ENCODE measurements at places on chromosomes 4 and X.

- no peak for DNase-seq
Observed at GRCh38 chr4:121390335-121390734, 9.5 kb upstream of the QRFPR start.

- no peak for DNase-seq
Observed at GRCh38 chr4:173046818-173047217, 121.8 kb upstream of the GALNT7 start.

DNA sequence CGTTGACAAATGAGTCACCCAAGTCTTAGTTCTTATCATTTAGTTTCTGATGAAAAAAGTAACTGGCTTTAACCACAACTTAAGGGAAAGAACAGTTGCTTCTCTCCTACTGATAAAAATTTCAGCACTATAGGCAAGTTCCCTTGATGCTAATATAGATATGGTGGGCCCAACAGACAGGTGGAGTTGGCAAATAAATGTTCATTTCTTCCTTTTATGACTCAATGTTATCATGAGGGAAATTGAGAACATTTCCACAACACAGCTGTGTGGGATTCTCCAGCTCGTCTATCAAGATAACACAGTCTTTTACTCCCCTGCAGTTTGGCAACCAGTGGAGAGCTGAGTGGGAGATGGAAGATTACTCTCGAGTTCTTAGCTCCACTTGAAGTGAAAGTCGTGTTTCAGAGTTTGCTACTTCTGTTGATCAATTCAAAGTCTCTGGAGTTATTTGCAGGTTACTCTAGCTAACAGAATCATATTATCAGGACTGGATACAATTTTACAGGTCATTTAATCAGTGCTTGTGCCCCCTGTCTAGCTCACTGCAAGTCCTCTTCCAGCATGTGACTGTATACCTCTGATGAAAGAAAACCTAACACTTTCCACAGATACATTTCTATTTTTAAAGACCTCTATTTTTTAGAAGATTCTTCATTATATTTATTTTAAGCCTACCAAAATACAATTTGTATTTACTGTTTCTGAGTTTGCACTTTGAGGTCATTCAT, 270.6 kb upstream of the GK2 start:
- DNase-seq: no peak

DNA sequence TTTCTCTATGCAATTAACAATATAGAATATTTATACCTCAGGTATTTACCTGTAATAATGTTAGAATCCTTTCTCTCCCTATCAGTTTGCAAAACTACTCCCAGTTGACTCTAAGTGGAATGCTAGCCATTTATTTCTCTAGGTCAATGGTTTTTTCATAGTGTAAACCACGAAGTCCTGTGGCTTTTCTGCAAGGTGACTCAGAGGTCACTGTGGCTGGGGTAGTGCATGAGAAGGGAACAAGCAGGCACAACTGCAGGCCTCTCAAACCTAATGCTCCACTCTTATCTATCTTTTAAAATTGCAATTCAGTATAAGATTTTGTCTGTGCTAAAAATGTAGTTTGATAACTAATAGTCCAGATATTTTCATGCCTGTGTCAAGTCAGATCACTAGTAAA, 159.4 kb downstream of the ANTXR2 start:
- no peak for DNase-seq

DNA sequence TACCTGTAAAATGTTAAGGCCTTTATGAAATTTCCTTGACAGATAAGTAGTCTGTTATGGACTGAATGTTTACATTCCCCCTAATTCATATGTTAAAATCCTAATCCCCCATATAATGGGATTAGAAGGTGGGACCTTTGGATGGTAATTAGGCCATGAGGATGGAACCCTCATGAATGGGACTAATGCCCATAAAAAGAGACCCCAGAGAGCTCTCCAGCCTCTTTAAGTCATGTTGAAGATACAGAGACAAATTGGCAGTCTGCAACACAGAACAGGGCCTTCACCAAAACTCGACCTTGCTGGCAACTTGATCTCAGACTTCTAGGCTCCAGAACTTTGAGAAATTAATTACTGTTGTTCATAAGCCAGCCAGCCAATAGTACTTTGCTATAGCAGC, 1344.5 kb upstream of the PCDH7 start:
- no peak for DNase-seq

- DNase-seq: no peak
Observed at GRCh38 chr4:184432127-184432922, 42.0 kb downstream of the IRF2 start.

GRCh38 chrX:155056877-155057792, 13.8 kb downstream of the CMC4 start:
- DNase-seq: peak; percentile 8

- no peak for DNase-seq
Observed at GRCh38 chrX:153640736-153641575, 6.0 kb upstream of the DUSP9 start.

- no peak for DNase-seq
Observed at GRCh38 chr4:67558493-67558892, at the start of gene STAP1. TSS of gene STAP1 (plus strand) at chr4:67558727. CDS start at chr4:67558810, 83 bp downstream.

DNA sequence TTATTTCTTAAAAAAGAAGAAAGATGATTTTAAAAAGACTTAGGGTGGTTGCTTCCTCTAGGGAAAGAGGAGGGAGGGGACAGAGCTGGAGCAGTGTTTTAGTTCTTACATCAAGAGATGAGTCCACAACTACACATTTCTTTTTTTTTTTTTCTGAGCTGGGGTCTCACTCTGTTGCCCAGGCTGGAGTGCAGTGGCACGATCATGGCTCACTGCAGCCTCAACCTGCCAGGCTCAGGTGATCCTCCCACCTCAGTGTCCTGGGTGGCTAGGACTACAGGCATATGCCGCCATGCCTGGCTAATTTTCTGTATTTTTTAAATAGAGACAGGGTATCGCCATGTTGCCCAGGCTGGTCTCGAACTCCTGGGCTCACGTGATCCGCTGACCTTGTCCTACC, 17.2 kb downstream of the SH3KBP1 start:
- DNase-seq: no peak

- no peak for DNase-seq
Observed at GRCh38 chr4:177975315-177975987, 533.2 kb upstream of the AGA start.

GRCh38 chrX:46573331-46573891, at the start of gene CHST7:
TSS of gene CHST7 (plus strand) at chrX:46573765. CDS start at chrX:46573932, 167 bp downstream.
- DNase-seq: peak; percentile 57
